ENCODE measurements at places on chromosomes 5 and 9.

GRCh38 chr9:34717996-34718614, 8.2 kb upstream of the CCL21 start:
- no peak for DNase-seq

GRCh38 chr5:170357955-170358444, 31.2 kb downstream of the KCNMB1 start:
- DNase-seq = no peak

- DNase-seq = no peak
These were observed 2.1 kb upstream of the SNAPC4 start for GRCh38 chr9:136402067-136402466.

- DNase-seq = no peak
These were observed 86.5 kb upstream of the FSTL4 start for GRCh38 chr5:133698646-133699526.

GRCh38 chr9:98045234-98046179, 11.0 kb upstream of the NANS start:
- peak; percentile 20 for DNase-seq

- DNase-seq = no peak
These were observed 28.1 kb downstream of the ADGRD2 start for GRCh38 chr9:124478354-124478753.

GRCh38 chr9:116564266-116564793, 122.8 kb upstream of the TRIM32 start:
- no peak for DNase-seq

DNA sequence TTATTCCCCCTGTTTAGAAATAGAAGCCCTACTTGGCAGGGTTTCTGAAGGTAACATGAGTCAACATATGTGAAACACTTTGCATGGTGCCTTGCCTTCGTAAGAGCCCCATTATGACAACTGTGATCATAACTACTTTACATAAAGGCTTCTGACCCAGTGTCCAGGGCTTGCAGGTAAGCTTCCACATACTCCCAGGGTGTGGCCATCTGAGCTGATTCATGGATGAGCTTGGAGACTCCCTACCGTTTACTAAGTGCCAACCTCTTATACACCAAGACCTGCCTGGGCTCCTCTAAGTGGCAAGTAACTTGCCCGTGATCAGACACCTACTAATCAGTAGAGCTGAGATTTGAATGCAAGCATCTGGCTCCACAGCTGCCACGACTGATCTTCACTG, 62.8 kb upstream of the C5orf58 start:
- no peak for DNase-seq

All from activated naive CD4-positive, alpha-beta T cell treated with Interleukin-2 at 50 U/mL for 16 hours (primary cell).